ENCODE measurements at places on chromosomes 1 and 21. TPM values are rescaled to one million over a fixed set of nuclear protein-coding genes. Genes with fewer than 3 reads are reported as not detected.

The AMY1B gene
- not detected for total RNA-seq

The S100A14 gene
- 2.1 TPM for total RNA-seq

The SYT11 gene
- 19.7 TPM for total RNA-seq

DNA sequence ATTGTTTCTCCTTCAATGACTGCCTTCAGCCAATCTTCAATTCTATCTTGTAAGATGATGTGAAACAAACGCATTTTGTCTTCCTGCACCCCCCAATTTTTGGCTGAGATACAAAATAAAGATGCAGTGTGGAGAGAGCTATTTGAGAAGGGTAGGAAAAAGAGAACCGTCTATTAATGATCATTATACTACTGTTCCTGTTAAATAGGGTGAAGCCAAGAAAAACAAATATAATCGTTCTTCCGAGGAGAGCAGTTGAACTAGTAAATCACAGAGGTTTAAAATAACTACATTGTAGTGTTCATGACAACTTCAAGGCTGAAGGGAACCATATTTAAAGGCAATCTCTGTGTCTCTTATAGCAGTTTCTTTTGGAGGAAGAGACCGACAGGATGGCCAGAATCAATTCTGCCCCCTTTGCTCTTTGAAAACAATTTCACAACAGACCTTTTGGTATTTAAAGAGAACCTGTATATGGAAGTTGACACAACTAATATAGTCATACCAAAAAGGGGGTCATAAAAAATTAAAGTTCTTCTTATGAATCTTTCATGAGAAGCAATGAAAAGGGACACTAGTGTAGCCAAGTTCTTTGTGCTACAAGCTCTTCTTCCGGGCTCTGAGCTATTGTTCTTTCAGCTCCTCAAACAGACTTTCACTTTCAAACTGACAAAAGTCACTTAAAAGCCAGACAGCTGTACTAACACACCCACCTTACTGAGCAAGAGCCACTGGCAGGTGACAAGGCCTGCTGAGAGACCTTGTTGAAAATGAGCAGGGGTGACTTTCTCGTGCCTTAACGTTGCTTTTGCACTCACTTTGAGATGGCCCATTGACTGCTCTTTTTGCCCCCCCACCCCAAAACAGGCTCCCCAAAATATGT, 30.9 kb downstream of the PROX1 start:
- no peak for DNase-seq

DNA sequence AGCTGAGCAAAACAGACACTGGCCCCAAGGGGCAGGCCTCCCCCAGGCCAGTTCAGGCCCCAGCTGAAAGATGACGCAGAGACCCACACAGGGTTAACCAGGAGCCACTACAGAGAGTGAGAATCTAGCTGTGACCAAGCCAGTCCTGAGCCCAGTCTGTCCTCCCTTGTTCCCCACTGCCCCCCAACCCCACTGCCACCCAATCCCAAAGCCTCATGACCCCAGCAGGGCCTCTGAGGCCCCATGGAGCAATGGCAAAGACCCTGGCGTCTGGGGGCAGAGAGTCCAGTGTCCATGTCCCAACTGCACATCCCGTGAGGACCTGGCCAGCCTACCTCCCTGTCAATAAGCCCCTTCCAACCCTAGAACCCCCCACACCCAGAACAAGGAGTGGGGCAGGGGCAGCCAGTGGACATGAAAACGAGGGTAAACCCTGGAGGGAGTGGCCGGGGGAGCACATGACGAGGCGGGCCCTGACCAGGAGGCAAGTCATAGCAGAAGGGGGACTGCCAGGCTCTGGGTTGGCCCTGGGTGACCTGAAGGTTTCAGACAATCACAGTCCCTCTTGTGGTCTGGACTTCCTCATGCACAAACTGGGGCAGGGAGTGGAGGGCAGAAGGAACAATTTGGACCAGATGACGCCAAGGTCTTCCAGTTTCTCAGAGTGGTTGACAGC, 100.5 kb downstream of the GLIS1 start:
- no peak for DNase-seq

- no peak for DNase-seq
Observed at GRCh38 chr1:96565546-96565945, 156.0 kb upstream of the PTBP2 start.

- DNase-seq: no peak
Observed at GRCh38 chr1:4444086-4444485, 210.3 kb upstream of the AJAP1 start.

DNA sequence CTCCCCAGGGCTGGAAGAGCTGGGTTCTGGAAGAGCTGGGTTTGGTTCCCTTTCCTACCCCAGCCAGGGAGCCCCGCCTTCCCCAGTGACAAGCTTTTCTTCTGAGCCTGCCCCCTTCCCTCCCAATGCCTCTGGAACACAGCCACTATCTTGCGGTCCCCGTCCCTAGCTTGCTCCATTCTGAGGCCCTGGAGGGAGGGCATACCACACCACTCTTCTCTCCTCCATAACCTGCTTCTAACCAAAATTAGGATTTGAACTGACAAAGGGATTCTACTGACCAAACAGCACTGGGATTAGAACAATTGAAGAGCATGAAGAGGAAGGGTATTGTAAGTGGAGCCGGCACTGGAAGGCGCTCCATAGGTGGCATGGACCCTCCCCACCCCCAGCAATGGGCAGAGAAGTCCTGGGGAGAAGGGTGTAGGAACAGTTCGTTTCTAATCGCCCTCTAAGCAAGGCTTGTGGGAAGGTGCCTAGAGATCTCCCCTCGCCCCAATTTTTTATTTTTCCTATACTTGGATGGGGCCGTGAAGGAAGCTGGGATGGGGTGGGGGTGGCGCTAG, 690 bp downstream of the C1orf216 start:
- DNase-seq: peak; percentile 35

- DNase-seq: no peak
Observed at GRCh38 chr1:115086176-115086830, 3.0 kb downstream of the TSPAN2 start.

DNA sequence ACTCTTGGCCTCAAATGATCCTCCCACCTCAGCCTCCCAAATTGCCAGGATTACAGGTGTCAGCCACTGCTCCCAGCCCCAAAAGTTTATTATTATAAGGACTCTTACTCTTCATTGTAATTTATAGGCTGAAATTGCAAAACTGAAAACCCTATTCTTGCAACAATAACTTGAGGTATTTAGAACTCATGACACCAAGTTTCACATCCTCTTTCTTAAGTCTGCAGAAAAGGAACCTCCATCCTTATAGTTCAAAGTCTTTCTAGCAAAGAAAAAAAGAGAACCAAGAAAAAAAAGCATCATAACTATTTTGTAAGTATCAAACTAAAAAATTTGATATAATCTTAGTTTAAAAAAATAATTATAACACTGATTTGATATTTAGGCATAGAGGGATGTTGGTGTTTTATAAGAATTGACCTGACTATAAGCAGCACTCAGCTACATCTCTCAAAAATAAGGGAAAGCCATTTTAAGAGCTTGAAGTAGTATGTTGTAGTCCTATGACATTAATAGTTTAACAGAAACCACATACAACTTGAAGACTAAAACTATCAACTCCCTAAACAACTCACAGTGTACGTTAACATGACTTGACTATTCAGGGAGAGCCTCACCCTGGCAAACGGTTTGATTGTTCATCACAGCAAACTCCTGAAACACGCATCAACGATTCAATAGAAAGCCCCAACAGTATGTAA, 122.4 kb downstream of the AKT3 start:
- no peak for DNase-seq

Data from ovary (tissue), 10 donors.